Renal pelvis (tissue), 12 donors: ENCODE measurements at places on chromosomes 3 and 15. TPM values are rescaled to one million over a fixed set of nuclear protein-coding genes. Genes with fewer than 3 reads are reported as not detected.

The SNX33 gene
- polyA plus RNA-seq = 22.3 TPM

The GNB4 gene
- 22.1 TPM for polyA plus RNA-seq

The SUCNR1 gene
- 5.5 TPM for polyA plus RNA-seq

DNA sequence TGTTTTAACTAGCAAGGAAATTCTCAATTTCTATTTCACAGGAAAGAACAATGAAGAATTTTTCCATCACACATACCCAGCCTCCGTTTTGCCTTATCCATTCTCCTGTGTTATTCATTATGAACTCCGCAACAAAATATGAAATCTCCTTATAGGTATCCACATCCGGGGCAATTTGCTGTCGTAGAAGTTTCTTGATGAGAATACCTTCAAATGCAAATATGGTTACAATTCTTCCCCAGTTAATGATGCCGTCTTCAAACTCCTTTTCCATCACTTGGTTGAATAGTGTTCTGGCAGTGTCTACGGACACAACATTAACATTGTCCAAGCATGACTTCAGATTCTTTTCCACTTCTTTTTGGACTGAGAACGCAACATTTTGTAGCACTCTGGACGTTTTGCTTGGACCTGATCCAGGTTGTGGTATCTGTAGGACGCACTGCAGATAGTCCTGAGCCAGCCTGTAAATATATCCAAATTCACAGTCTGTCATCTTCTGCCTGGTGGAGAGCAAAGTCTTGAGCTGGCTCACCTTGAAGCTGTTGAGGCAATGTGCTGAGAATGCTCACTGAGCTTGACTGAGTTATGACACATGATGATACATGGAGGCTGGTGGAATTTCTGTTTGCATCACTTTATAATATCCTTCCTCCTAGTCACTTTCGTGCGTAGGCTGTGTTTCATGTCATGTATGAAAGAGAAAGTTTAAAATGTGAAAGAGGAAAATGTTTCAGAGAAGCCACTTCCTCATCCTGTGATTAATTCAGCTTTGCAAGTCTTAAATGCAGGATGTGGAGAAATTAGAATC lies at the start of gene BCL2A1:
BCL2A1 (minus strand) TSS at position 573 of the 811 bp plus-strand sequence; CDS start at position 496, 77 bp downstream.
- no peak for DNase-seq
